NCI-H1048 (cell line): ENCODE measurements at places on chromosomes 16 and 17.

GRCh38 chr17:42132941-42133340 is 10.3 kb downstream of the HSPB9 start:
- DNase-seq, result no peak

DNA sequence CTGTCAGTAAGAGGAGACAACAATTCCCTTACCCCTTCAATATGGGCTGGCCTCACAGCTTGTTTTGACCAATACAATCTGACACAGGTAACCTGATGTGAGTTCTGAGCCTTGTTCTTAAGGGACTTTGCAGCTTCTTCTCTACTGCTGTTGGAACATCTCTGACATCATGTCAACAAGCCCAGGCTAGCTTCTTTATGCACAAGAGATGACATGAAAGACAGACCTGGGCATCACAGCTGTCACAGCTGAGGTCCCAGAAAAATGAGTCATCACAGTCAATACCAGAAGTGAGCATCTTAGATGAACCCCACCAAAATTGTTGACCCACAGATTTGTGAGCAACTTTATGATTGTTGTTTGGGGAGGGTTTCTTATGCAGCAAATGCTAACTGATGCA is 431.7 kb upstream of the PSMD7 start:
- DNase-seq, result no peak

- DNase-seq, result no peak
These were observed 5.2 kb upstream of the CCDC182 start for GRCh38 chr17:57750109-57750871.

DNA sequence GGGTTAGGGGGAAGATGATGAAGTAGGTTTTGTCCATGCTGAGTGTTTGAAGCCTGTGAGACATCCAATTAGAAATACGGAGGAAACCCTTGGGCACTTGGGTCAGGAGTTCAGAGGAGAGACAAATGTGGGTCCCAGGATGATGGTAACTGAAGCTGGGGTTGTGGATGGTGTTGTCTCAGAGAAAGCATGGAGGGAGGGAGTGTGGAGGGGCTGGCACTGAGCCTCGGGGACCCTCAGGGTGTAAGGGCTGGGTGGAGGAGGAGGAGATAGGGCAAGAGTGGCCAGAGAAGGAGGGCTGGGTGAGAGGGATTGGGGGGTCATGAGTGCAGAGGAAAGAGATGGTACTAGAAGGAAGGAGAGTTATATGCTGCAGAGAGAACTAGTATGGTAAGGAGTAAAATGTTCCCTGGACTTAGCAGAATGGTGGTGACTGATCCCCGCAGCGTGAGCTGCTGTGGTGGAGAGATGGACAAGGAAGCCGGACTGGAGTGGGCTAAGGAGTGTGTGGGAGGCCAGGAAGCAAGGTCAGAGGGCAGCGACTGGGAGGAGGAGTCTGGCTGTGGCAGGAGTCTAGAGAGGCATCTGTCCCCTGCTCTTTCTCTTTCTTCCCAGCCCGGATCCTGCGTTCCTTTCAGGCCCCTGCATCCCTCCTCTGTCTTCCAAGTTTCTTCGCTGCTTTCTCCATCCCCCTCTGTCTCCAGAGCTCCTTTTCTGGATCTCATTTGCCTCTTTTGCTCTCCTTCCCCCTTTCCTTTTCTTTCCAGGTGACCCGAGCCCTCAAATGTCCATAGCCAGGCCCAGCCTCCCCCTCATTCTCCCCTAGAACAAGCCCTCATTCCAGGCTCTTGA is 3.9 kb upstream of the COL1A1 start:
- DNase-seq, result no peak

DNA sequence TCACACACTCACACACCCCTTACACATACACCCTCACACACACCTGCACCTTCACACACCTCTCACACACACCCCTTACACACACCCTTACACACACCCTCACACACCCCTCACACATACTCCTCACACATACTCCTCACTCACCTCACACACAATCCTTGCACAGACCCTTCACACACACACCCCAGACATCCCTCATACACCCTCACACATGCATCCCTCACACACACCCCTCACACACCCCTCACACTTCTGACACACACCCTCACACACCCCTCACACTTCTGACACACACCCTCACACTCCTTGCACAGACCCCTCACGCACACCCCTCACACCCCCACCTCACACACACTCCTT is 23.9 kb downstream of the C17orf67 start:
- DNase-seq, result no peak

DNA sequence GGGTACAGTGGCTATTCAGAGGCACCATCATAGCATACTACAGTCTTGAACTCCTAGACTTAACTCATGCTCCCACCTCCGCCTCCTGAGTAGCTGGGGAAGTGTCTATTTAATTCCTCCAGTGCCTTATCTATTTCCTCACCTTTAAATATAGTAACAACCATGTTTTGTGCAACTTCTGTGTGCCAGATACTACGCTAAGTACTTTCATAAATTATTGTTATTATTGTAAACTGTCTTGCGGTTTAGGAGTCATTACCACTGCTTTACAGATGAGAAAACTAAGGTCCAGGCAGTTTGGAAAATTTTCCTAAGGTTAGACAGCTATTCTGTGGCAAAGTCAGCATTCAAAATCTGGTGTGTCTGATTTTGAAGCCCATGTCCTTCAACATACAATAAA is 359.1 kb upstream of the XYLT1 start:
- DNase-seq, result no peak

- no peak for DNase-seq
These were observed 585 bp downstream of the MT2A start for GRCh38 chr16:56608876-56609462.

GRCh38 chr17:32916134-32916533 is 11.8 kb upstream of the TMEM98 start:
- DNase-seq, result no peak
